ENCODE measurements at places on chromosomes 1 and 21. TPM values are rescaled to one million over a fixed set of nuclear protein-coding genes. Genes with fewer than 3 reads are reported as not detected.

The SLC22A15 gene
- total RNA-seq = 3.0 TPM

The AADACL3 gene
- not detected for total RNA-seq

The SETD4 gene
- 12.2 TPM for total RNA-seq

The NTNG1 gene
- 7.9 TPM for total RNA-seq

The PDE9A gene
- total RNA-seq = not detected

The AIM2 gene
- total RNA-seq = not detected

The SPATC1L gene
- total RNA-seq = not detected

The NPPA gene
- not detected for total RNA-seq

The JAM2 gene
- 0.13 TPM for total RNA-seq

The CELA3A gene
- total RNA-seq = not detected

The CD2 gene
- not detected for total RNA-seq

The IL10 gene
- 0.63 TPM for total RNA-seq

The BRINP2 gene
- under 0.01 TPM for total RNA-seq

The ADCY10 gene
- total RNA-seq = not detected

The TMEM61 gene
- total RNA-seq = not detected

The KIF2C gene
- 3.9 TPM for total RNA-seq

The ARHGAP29 gene
- 49.7 TPM for total RNA-seq
